DMS 273 treated with DMSO at 0.1 percent for 48 hours (cell line): ENCODE measurements at places on chromosomes 5 and 9.

DNA sequence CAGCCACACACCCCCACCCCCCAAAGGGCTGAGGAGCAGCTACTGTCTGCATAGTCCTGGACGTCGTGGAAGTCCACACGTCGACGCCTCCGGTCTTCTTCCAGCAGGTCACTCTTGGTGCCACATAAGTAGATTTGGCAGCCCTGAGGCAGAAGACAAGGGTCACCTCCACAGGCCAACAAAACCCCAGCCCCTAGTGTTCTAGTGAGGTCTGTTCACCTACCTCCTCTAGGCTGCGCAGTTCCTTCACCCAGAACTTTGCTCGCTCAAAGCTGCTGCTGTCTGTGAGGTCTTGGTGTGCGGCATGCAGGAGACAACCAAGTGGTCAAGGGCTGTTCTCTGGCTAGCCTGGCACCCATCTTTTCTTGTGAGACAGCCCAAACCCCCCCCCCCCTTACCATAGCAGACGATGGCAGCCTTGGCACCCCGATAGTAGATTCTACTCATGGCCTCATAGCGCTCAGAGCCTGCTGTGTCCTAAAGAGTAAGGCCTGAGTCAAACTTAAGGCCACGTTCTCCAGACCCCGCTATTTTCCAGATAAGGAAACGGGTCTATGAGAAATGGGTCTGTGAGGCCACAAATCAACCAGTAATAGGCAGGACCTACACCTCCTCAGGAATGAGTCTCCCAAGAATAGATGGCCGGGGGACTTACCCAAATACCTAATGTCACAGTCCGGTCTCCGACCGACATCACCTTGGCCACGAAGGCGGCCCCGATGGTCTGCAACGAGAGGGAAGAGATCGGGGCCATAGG, 987 bp downstream of the RAB24 start:
- DNase-seq: no peak

GRCh38 chr5:156675395-156675794, 174.7 kb upstream of the PPP1R2B start:
- DNase-seq: no peak

DNA sequence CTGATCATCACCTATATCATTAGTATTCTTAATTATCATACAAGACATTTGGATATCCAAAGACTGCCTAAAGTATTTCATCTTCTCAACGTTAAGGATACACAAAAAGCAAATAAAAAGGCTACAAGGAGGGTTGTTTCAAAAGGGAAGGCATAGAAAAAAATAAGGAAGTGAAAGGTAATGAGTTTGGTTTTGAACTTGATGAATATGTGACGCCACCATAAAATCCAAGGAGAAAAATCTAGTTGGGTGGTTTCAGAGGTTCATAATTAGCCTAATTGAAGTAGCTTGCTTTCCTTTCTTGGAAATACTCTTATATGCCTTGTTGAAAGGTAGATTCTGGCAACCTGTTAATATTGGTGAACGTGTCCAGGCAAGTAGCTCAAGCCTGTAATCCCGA, 96.1 kb upstream of the SGCD start:
- DNase-seq: no peak

DNA sequence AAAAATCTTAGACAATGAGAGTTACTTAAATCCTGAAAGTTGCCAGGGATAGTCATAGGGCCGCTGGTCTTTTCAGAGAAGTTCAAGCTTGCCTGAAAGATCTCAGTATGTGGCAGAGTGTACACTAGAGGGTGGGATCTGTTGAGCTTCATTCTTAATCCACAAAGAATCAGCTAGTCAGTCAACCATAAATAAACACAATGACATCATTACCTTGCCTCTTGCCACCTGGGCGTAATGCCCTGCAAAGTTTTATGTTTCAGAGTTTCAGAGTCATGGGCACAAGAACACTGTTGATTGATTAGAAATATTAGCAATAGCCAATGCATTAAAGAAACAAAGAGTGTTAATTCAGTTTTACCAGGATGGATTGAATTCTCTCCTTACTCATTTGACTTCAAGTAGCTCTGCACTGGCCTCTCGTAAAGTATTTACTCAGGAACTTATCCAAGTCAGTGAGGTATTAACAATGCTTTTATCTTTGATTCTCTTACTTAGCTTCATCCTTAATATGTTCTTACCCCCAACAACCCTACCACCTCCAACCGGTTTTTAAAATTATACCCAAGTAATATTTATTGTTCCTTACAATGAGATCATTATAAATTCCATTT, 14.3 kb upstream of the ANXA1 start:
- DNase-seq: no peak

DNA sequence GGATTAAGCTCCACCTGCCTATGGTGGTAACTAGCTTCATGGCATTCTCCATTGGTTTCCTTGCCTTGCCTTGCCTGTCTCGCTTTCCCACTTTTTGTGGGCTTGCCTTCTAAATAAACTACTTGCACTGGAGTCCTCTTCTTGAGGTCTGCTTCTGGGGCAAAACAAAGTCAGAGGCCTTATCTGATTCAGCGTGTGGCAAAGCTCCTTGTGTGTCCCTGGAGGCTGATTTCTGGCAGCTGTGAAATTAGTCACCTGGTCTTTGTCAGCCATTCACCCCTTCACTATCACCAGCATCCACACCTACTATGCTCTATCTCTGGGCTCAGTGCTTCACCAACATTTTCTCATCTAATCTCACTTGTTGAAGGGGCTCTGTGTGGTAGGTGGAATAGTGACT, 176.2 kb downstream of the SEC61B start:
- no peak for DNase-seq

GRCh38 chr5:1156033-1156753, 44.3 kb upstream of the SLC12A7 start:
- no peak for DNase-seq

- no peak for DNase-seq
Observed at GRCh38 chr9:126317513-126317912, 9.1 kb upstream of the MVB12B start.

GRCh38 chr9:93920131-93920800, 34.9 kb downstream of the BARX1 start:
- DNase-seq: no peak

- no peak for DNase-seq
Observed at GRCh38 chr9:122076117-122076516, 17.0 kb downstream of the TTLL11 start.

DNA sequence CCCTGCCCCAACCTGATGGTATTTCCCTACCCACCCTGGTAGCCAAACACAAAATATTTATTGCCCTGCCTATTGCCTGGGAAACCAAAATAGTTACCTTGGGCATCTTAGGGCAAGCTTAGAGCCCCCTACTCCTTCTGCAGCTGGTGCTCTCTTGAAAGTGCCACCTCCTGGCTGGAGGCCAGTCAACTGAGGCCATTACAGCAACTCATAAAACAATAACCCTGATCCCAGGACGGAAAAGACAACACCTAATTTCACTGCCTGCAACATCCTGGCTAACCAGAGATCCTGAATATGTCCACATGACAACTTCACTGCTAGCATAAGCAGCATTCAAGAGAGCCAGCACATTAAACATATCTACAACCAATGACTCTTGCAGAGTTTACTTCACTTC, 38.7 kb downstream of the MTAP start:
- no peak for DNase-seq
